ENCODE measurements at places on chromosomes 2 and 18. TPM values are rescaled to one million over a fixed set of nuclear protein-coding genes. Genes with fewer than 3 reads are reported as not detected.

The BIRC6 gene
- polyA plus RNA-seq: 79.0 TPM

The POTEJ gene
- not detected for polyA plus RNA-seq

The COL4A3 gene
- polyA plus RNA-seq: 78.8 TPM

The UGT1A9 gene
- polyA plus RNA-seq: 7.0 TPM

The KCNJ13 gene
- polyA plus RNA-seq: 2.7 TPM

The CAPN14 gene
- polyA plus RNA-seq: 0.12 TPM

The G6PC2 gene
- not detected for polyA plus RNA-seq

The IL36B gene
- not detected for polyA plus RNA-seq

The ATP8B1 gene
- polyA plus RNA-seq: 21.6 TPM

The GPR39 gene
- polyA plus RNA-seq: 2.6 TPM

The TNFAIP6 gene
- polyA plus RNA-seq: 0.93 TPM

The ALPP gene
- not detected for polyA plus RNA-seq

The XDH gene
- polyA plus RNA-seq: 0.12 TPM

The CDK5R2 gene
- not detected for polyA plus RNA-seq

The ANKRD29 gene
- polyA plus RNA-seq: 1.3 TPM

The FSHR gene
- not detected for polyA plus RNA-seq

The SLC16A14 gene
- 7.8 TPM for polyA plus RNA-seq

The RAPGEF4 gene
- polyA plus RNA-seq: 9.8 TPM

The GALNT13 gene
- 2.7 TPM for polyA plus RNA-seq

The CABYR gene
- polyA plus RNA-seq: 5.9 TPM

The RAPH1 gene
- 16.8 TPM for polyA plus RNA-seq

The OSR1 gene
- polyA plus RNA-seq: 10.6 TPM

The VWC2L gene
- 0.06 TPM for polyA plus RNA-seq

The LBX2 gene
- 4.7 TPM for polyA plus RNA-seq

The CNGA3 gene
- not detected for polyA plus RNA-seq

The MSH6 gene
- 80.1 TPM for polyA plus RNA-seq

The SALL3 gene
- 10.5 TPM for polyA plus RNA-seq

The POMC gene
- polyA plus RNA-seq: 8.4 TPM

The BBS5 gene
- 12.4 TPM for polyA plus RNA-seq

The FOXI3 gene
- 0.17 TPM for polyA plus RNA-seq

The SPP2 gene
- not detected for polyA plus RNA-seq

The MBP gene
- polyA plus RNA-seq: 18.5 TPM

The RSAD2 gene
- 3.9 TPM for polyA plus RNA-seq

The INHA gene
- polyA plus RNA-seq: 5.1 TPM

The CFAP65 gene
- 0.36 TPM for polyA plus RNA-seq

The CCDC68 gene
- polyA plus RNA-seq: 12.1 TPM

The NFATC1 gene
- 5.2 TPM for polyA plus RNA-seq

The GEN1 gene
- polyA plus RNA-seq: 14.1 TPM

The MAP3K20 gene
- 27.3 TPM for polyA plus RNA-seq

The CDH19 gene
- polyA plus RNA-seq: 0.18 TPM

The DAPL1 gene
- polyA plus RNA-seq: 32.9 TPM

The CBLN2 gene
- polyA plus RNA-seq: 12.9 TPM

The ACMSD gene
- polyA plus RNA-seq: 43.0 TPM

The EFHD1 gene
- polyA plus RNA-seq: 66.4 TPM

The REG3G gene
- not detected for polyA plus RNA-seq

The ABCA12 gene
- 0.34 TPM for polyA plus RNA-seq

The SOCS6 gene
- polyA plus RNA-seq: 30.2 TPM

The CTLA4 gene
- polyA plus RNA-seq: not detected

The DDX1 gene
- 206 TPM for polyA plus RNA-seq

The IL1RL2 gene
- 2.0 TPM for polyA plus RNA-seq

The LAMA1 gene
- 77.7 TPM for polyA plus RNA-seq

The NOL4 gene
- polyA plus RNA-seq: 2.6 TPM

The PMAIP1 gene
- polyA plus RNA-seq: 5.0 TPM

The MAP3K19 gene
- polyA plus RNA-seq: 0.32 TPM

The RAX gene
- not detected for polyA plus RNA-seq
